ENCODE measurements at places on chromosomes 12 and 14. TPM values are rescaled to one million over a fixed set of nuclear protein-coding genes. Genes with fewer than 3 reads are reported as not detected.
A peak's percentile ranks its signal among the peaks of the same experiment; 100 is the strongest.

The CLECL1 gene
- total RNA-seq: not detected

The PHC1 gene
- 59.8 TPM for total RNA-seq

The KLRC1 gene
- not detected for total RNA-seq

The BMAL2 gene
- total RNA-seq: 5.3 TPM

The CLEC4D gene
- not detected for total RNA-seq

The DCN gene
- total RNA-seq: not detected

The KLRK1 gene
- not detected for total RNA-seq

The IGF1 gene
- not detected for total RNA-seq

The PTMS gene
- 966 TPM for total RNA-seq

The ZDHHC22 gene
- 77.3 TPM for total RNA-seq

The TMEM52B gene
- not detected for total RNA-seq

The LYSET gene
- total RNA-seq: 15.9 TPM

The DAO gene
- total RNA-seq: not detected

The ETFBKMT gene
- total RNA-seq: 2.2 TPM

The SERPINA10 gene
- not detected for total RNA-seq

GRCh38 chr12:18640321-18640955 lies 97.4 kb downstream of the PLCZ1 start:
- DNase-seq: no peak

DNA sequence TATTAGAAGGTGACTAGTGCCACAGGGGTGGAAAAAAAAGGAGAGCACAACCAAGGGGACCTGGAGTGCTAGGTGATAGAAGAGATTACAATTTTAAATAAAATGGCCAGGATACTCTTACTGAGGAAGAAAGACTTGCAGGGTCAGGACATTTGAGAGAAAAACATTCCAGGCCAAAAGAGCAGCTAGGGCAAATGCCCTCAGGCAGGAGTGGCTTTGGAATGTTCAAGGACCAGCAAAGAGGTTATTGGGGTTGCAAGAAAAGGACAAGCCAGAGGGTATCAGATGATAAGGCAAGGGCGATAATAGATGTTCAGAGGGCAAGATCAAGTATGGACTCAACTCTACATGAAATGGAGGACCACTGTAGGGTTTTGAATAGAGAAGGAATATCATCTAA lies 146.4 kb downstream of the KIF21A start:
- no peak for DNase-seq

- no peak for DNase-seq
Observed at GRCh38 chr12:85835426-85836196, 598 bp downstream of the RASSF9 start.

GRCh38 chr14:97976861-97977260 lies 1179.7 kb downstream of the VRK1 start:
- no peak for DNase-seq

GRCh38 chr14:68047906-68048305 lies 228.3 kb downstream of the RAD51B start:
- DNase-seq: no peak

- no peak for DNase-seq
Observed at GRCh38 chr14:73567358-73567757, 1.7 kb upstream of the ACOT2 start.

- no peak for DNase-seq
Observed at GRCh38 chr12:1353451-1353850, 240.9 kb downstream of the FBXL14 start.

DNA sequence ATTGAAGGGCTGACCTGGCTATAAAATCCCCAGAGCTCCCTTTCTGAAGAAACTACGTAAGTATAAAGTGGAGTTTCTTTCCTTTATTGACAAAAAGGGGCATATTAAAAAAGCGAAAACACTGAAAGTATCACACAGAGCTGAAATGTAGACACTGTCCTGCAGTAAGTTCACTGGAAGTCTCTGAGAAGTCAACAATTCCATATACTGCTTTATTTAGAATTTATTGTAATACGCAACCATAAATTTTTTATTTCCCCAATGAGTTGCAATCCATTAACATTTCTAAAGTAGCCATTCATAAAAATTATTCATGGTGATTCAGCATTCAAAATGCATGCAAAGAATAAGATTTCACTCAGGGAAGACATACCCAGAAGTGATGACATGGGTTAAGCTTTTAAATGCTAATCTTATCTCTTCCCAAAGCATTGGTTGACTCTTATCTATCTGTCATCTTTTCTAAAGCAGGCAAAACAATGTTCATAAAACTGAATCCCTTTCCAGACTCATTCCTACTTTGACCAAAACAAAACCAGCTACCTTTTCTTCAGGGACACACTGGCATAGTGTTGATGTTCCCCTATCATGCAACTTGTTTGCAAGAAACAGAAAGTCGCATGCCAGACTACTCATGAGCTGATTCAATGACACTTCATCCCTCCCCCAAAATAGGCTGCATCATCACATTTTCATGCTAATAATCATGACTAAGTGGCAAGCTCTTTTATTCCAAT lies 17.3 kb downstream of the KITLG start:
- no peak for DNase-seq

DNA sequence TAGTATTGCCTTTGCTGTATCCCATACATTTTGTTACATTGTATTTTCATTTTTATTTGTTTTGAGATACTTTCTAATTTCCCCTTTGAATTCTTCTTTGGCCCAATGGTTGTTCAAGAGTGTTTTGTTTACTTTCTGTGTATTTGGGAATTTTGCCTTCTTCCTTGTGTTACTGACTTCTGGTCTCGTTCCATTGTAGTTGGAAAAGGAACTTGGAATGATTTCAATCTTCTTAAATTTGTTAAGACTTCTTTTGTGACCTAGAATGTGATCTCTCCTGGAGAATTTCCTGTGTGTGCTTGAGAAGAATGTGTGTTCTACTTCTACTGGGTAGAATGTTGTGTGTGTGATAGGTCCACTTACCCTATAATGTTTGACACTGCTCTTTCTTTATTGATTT lies 304.4 kb upstream of the RTL1 start:
- DNase-seq: no peak

DNA sequence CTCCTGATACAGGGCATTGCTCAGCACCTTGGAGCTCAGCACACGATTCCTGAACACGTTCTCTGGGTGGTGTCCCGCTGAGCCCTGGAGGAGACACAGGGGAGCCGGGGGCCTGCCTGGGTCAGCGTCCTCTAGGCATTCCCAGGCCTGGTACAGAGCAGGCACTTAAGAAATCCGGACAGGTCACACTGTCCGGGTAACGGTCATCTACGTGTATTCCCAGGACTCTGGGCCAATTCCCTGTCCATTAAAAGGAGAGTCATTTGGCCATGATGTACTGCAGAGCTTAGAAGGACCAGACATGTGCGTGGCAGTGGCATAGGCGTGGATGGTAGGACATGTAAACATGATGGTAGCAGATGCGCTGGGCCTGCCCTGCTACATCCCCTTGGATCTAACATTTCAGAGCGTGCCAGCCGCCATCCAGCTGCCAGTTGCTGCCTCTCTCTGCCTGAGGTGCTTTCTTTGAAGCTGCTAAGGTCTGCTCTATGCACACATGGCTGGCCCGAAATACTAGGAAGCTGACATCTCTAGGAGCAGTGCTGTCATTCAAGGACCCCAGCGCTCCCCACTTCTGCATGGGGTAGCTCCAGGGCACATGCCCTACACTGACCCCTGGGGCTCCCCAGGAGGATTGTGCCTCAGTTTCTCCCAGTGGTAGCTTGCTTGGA lies 273.1 kb upstream of the RTL1 start:
- DNase-seq: no peak

- DNase-seq: no peak
Observed at GRCh38 chr14:49420201-49420600, 166.0 kb downstream of the RPS29 start.

- no peak for DNase-seq
Observed at GRCh38 chr12:1805441-1806081, 14.8 kb upstream of the LRTM2 start.

- DNase-seq: no peak
Observed at GRCh38 chr12:49962861-49963765, 1.4 kb downstream of the AQP5 start.

DNA sequence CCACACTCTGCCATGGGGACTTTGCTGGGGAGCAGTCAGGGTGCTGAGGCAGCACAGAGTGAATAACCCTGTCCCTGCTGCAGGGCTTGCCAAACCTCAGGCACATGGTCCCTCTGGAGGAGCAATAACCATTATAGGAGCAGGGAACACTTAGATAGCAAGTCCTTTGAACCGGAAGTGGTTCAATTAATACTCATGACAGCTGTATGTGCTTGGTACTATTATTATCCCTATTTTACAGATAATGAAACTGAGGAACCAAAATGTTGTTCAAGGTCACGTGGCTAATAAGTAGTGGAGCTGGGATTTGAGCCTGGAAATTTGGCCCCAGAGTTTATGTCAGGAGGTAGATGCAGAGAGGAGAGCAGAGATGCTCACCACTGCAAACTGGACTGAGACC lies 49.0 kb downstream of the RFX4 start:
- no peak for DNase-seq

GRCh38 chr14:99751539-99752485 lies 41.4 kb upstream of the EML1 start:
- DNase-seq: no peak

DNA sequence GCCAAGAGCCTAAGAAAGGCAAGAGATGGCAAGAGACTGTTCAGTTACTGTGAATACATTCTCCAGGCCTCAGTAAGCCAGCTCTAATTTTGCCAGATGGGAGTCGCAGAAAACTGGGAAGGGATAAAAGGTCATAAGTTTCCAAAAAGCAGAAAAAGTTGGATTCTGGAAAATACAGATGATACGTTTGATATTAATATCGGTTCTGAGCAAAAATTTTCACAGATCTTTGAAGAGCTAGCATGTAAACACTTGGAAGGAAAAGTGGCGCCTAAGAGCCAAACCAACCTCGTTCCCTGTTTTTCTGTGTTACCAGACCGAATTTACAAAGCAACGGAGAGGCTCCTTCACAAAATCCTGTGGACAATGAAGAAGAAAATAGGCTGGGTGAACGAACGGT lies 7.8 kb upstream of the EML1 start:
- no peak for DNase-seq

DNA sequence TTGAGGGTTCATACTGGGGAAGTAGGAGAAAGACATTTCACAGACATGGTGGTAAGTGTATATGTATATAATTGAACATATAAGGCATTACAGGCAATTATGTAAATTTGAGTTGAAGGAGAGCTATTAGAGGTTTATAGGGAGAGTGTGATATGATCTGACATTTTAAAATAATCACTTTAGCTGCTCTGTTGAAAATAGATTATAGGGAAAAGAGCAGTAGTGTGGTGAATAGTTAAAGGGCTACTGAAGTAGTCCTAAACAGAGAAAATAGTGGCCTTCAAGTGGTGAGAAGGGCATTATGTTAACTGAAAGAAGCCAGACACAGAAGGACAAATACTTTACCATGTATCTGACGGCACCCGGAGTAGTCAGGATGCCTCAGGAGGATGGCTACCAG lies 234.2 kb downstream of the SLC41A2 start:
- no peak for DNase-seq

DNA sequence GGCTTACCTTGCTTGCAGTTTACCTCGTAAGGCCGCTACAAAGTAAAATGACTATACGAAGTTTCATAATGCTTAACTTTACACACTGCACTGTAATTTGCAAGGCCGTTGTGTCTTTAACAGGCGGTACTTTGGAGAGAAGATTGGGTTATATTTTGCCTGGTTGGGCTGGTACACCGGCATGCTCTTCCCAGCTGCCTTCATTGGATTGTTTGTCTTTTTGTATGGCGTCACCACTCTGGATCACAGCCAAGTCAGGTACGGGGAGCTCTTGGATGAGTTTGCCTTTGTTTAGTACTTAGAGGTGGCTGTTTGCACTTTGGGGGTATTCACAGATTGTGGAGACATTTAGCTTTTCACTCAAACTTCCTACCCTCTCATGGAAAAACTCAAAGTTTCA lies 167.8 kb downstream of the SLC5A8 start:
- no peak for DNase-seq

- DNase-seq: no peak
Observed at GRCh38 chr12:131486451-131487230, 224.2 kb upstream of the SFSWAP start.

DNA sequence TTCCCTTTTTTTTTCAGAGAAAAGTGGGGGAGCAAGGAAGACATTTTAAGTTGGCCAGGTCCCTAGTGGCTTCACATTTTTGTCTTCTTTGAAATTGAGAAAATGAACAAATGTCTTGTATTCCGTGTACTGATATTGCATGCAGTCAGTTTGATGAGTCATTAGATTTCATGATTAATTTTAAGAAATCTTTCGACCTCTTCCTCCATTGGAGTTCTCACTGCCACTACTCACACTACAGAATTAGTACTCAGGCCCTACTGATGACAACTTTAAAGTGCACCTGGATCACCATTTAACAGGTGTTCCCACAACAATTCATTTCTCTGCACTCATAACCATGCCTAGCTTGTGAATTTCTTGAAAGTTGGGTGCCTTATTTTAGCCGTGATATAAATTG lies 50.5 kb downstream of the SAMD4A start:
- DNase-seq: no peak

- no peak for DNase-seq
Observed at GRCh38 chr14:92994131-92994676, 71.3 kb downstream of the CHGA start.

- DNase-seq: no peak
Observed at GRCh38 chr14:90520326-90520725, 123.5 kb downstream of the CALM1 start.

DNA sequence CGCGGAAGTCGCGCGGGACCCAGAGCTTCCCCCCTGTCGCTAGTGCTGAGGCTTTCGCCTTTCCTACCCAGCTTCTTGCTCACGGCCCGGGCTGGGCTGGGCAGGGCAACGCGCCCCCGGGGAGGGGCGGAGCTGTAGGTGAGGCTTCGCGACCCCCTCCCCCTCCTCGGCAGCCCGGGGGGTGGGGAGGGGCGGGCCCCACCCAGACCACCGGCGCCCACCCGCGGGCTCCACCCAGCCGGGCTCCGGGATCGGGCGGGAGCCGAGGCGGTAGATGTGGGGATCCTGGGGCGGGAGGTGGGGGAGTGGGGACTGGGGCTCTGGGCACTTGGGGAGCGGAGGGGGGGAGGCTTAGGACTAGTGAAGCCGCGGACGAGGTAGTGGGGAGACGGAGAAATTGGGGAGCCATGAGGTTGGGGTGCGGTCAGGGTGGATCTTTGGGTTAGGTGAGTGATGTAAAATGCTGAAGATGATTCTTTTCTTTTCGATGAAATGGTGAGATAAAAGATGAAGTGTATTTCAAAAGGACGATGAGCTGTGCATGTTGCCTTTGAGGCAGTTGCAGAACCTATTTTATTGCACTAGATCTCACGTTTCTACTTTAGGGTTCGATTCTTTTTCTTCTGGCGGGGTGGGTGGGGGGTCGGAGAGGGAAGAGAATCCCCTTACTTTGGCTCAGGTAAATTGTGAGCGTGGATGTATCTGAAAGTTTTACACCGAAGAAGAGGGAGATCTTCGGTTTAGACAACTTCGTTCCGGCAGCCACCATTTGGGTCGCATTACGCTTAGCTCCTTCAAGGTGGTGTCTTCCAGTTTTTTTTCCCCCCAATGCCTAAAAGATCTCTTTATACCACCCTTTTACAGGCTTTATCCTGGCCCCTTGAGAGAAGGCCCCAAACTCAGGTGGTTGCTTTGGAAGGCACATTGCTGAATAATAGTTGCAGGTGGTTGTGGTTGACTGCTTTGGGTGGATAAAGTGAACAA lies 619 bp downstream of the ERC1 start:
- no peak for DNase-seq

- peak; percentile 87 for DNase-seq
Observed at GRCh38 chr12:113684053-113684907, 212.6 kb upstream of the LHX5 start.
